Activated CD8-positive, alpha-beta memory T cell treated with anti-CD3 and anti-CD28 coated beads for 48 hours (primary cell): ENCODE measurements at places on chromosomes 16 and 17.

DNA sequence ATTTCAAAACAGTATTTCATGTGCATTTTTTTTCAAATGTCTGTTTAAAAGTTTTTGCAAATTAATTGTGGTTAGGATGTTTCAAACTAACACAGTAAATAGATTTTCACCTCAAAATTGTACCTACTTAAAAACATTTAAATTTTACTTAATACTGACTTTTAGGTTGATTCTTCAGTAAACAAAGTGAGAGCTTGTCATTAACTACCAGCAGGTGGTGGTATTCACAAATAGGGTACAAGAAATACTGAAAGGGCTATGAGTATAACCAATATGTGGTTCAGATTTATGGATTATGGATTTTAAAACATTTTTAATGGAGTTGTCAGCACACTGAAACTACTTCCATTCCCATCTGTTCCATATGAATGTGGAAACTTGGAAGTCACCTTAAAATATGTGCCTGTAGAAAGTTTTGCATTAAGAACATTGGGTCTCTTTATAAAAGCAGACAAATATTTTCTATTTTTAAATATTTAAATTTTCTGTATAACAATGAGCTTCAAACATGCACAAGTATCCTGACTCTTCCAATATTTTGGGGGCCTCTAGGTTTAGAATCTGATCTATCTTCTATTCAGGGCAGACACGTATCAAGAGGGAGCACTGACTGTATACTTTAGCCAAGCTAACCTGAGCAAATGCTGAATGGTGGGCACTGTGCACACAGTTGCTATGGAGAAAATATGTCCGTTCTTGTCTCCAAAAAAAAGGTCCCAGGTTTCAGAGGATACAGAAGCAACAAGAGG is 155.6 kb downstream of the SNX11 start:
- no peak for DNase-seq

- DNase-seq, result no peak
Measured at GRCh38 chr16:55513616-55514015, 4.7 kb downstream of the LPCAT2 start.

- no peak for DNase-seq
Measured at GRCh38 chr16:79597277-79598062, 3.1 kb downstream of the MAF start.

DNA sequence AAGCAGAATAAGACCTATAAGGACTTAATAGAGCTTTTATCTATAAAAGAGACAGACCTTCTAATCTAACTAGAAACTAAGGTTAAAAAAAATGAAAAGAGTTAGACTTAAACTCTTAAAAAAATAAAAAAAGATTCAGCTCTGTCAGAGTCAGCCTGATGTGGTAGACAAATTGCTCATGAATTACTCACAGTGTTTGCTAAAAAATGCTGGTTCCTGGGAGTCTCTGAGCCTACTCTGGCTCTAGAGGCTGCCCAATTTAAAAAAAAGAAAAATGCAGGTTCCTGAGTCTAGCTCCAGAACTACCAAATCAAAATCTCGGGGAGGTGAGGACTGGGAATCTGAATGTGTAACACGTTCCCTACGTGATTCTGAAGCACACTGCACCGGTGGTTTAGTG is 18.1 kb downstream of the SOST start:
- no peak for DNase-seq

DNA sequence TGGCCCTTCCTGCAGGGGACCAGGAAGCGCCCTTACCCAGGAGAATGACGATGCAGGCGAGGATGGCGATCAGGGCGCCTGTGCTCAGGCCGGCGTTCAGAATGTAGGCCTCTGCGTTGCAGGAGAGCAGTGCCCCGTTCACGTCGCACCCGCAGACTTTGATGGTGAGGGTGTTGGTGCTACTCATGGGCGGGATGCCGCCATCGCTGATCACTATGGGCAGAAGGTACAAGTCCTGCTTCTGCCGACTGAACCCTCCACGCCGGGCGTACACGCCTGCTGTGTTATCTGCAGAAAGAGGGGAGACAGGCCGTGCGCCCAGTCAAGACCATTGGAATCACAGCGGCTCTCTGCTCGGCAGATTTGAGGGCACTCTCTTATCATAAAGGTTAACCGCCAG is 171.1 kb downstream of the CDH11 start:
- DNase-seq, result no peak

DNA sequence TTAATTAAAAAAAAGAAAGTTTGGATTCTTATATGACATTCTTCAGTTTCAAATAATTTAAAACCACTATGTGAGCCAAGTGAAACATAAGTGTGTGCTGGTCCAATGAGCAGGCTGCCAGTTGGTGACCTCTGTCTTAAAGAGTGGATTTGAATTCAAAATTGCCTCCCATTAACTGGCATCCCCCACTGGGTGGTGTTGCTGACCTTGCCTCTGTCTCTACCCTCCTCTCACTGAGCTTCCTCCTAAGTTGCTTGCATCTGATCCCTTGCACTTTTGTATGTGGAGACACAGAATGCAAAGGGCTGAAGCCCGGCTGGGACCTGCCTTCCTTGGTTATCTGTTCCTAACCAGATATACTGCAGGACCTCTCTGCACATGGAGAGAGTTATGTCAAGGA is 160.6 kb downstream of the CYLD start:
- no peak for DNase-seq

- no peak for DNase-seq
Measured at GRCh38 chr17:28646039-28646754, 1.2 kb upstream of the BLTP2 start.

GRCh38 chr16:80718480-80719220 is 85.7 kb downstream of the CDYL2 start:
- no peak for DNase-seq

GRCh38 chr17:12222392-12222791 is 201.7 kb downstream of the MAP2K4 start:
- no peak for DNase-seq

- no peak for DNase-seq
Measured at GRCh38 chr16:25148568-25149215, 37.1 kb downstream of the LCMT1 start.

- DNase-seq, result no peak
Measured at GRCh38 chr17:32569171-32570080, 82.6 kb downstream of the CDK5R1 start.

DNA sequence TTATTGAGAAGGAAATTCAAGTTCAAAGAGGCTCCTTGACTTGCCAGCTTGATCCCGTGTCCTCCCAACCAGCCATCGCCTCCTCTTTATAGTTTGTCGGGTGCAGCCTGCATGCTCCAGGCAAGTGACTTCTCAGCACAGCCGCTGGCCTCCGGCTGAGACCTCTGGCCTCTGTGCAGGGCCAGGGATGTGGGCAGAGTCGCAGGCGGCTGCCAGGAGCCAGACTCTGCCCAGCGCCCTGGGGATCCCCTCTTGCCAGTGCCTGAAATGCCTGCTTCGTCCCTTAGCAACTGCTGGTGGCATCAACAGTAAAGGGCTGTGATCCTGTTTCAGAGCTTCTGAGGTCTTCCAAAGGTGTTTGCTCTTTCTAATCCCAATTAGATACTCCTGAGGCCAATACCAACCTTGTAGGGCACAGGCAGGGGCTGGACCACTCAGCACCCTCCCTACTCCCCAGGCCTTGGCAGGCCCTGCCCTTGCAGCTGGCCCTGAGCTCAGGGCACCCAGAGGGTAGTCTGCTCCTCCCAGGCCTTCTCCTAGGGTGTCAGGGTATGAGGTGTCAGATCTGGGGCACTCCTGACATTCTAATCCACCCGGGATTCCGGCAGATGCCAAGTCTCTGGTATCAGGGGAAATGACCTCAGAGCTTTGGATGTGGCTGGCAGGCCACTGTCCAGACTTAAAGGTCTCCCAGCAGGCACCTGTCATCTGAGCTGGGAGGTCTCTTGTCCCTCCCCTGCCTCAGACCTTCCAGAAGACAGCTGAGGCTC is 68.0 kb upstream of the SIAH1 start:
- no peak for DNase-seq

GRCh38 chr17:2319051-2319450 is 15.3 kb downstream of the SRR start:
- DNase-seq, result no peak

- no peak for DNase-seq
Measured at GRCh38 chr16:50466170-50466569, 82.0 kb upstream of the NKD1 start.

- DNase-seq, result no peak
Measured at GRCh38 chr16:57479976-57480753, 6.1 kb downstream of the DOK4 start.

DNA sequence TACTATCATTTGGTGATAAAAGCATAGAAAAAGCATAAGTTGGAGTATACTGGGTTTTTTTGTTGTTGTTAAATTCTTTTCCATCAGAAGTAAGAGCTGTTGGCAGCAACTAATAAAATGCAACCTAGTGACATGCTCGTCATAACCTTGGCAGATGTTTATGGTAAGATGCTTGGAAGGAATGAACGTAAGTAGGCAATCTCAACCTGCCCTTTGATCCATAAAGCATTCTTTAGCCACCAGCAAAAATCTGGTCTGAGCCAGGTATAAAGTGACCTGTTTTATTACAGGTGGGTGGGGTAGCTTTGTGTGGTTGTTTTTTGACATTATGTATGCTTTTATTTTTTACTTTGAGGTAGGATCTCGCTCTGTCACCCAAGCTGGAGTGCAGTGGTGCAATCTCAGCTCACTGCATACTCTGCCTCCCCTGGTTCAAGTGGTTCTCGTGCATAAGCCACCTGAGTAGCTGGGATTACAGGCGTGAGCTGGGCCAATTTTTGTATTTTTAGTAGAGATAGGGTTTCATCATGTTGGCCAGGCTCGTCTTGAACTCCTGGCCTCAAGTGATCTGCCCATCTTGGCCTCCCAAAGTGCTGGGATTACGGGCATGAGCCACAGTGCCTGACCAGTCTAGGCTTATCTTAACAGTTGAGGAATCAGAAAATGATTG is 22.0 kb downstream of the WSB1 start:
- DNase-seq, result no peak

DNA sequence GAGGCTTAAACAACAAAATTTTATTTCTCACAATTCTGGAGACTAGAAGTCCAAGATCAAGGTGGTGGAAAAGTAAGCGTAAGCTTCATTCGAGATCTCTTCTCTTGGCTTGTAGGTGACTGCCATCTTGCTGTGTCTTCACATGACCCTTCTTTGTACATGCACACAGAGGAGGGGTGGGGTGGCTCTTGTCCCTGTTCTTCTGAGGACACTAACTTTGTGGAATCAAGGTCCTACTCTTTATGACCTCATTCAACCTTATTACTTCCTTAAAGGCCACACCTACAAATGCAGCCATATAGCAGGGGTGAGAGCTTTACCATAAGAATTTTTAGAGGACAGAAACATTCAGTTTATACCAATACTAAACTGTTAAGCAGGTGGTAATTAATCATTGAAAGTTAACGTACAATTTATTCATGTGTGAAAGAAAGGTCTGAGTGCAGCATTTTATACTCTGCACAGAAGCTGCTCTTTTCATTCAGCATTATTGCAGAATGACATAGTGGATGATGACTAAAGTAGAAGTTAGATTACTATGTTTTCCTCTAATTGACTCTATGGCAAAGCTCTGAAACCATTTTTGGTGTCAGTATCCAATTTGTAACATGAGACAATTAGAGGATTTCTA is 139.9 kb upstream of the HLF start:
- DNase-seq, result no peak

- DNase-seq, result no peak
Measured at GRCh38 chr16:84918006-84918909, 93.1 kb downstream of the ZDHHC7 start.

DNA sequence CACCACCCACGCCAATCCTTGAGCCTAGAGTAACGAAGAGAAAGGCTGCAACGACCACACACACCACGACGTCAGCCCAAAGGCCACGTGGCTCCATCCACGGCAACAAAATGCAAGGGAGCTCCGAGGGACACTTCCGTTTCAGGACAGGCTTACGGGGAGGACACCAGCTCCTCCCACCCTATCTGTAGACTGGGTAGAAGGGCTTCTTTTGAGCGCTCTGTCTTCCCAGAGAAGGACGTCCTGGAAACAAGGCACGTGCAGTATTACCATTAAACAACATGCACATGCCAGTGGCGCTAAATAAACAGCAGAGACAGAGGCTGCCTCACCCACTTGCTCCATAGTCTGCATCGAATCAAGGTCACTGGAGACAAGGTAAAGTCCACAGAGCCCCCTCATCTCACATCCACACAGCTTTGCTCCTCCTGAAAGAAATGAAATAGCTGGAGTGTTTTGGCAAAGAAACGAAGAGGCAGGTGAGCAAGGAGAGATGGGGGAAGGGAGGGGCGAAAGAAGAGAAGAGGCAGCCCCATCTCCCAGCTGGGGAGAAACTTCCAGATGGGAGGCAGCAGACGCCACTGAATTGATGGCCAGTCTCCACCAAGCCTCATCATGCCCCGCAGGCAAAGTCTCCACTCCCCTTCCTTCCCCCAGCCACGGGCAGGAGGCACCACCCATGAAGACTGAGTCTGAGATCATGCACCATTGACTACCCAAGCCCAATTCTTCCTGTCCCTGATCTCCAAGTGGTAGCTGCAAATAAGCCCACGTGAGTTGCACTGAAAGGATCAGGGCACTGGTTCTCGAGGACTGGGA is 24.0 kb downstream of the ZFHX3 start:
- DNase-seq, result no peak

- DNase-seq, result no peak
Measured at GRCh38 chr17:64028874-64029464, 8.5 kb upstream of the ICAM2 start.

- DNase-seq, result no peak
Measured at GRCh38 chr17:45336390-45337182, 19.8 kb upstream of the MAP3K14 start.

- DNase-seq, result no peak
Measured at GRCh38 chr16:27526180-27526579, 23.5 kb downstream of the GTF3C1 start.

DNA sequence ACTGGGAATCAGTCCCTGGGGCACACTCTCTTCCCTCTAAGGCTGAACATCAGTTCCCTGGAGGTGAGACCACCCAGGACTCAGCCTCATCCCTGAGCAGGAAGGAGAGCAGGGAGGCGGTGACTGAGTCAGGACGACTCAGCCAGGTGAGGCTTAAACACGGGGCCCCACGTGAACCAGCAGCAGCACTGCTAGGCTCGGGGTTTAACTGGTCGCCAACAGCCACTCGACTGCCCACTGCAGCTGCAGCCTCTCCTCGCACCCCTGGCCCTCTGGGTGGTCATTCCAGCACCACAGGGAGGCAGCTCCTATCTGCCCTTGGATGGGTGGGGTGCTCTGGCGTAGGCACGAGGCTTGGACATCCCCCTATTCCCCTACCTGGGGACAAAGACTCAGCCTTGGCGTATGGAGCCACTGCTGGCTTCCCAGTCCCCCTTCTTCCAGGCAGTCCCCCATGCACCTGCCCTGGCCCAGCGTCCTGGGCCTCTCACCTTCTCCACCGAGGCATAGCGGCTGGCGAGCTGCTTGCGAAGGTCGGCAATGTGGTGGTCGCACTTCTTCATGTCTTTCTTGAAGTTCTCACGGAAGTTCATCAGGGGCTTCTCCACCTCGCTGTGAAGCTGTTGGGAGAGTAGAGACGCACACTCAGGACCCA is 21.2 kb upstream of the RCVRN start:
- no peak for DNase-seq

DNA sequence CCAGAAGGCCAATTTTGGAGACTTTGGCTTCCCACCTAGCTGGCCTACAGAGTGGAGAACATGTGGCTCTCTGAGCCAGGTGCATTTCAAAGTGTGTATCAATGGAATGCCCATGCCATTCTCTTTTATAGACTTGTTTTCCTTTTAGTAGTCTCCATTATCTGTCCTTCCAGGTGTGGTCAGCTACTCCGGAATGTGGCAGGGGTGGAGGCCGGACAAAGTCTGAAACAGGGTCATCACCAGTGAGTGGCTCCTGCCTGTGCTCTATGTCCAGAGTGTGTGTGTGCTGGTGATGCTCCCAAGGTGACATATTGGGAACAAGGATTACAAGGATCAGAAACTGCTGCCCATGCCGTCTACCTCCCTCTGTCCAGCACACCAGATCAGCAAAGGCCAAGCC is 3.8 kb upstream of the TMEM220 start:
- DNase-seq, result no peak

GRCh38 chr16:6206080-6206479 is 1108.5 kb upstream of the EEF2KMT start:
- DNase-seq, result no peak
